ENCODE measurements at places on chromosomes 16 and 17.

DNA sequence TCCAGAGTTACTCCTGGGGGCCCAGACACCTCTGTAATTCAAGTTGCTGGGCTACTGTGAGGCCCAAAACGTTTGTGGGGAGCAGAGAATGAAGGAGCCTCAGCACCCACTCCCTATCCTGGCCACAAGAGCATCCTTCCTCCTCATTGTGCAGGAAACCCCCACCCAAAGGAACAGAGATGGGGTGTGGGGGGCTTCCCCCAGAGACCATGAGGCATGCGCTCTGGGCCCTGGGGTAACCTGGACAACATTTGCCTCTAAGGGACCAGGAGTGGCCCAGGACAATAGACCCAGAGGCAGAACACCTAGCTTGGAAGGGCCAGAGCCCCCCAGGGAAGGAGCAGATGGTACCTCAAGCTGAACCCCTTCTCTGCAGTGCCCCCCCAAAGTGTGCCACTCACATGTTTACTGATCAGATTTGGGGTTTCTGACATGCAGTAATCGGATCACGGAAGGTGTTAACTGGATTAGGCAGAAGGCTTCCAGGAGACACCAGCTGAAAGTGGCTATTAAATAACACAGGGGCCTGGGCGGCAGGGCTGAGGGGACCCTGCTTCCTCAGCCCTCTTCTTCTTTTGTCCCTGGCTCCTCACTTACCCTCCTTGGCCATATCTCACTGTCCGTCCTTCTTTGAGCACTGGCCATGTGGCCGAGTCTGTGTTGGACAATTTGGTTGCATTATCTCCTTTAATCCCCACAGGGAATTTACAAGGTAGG, 50.8 kb downstream of the SDK2 start:
- DNase-seq = no peak

- no peak for DNase-seq
Observed at GRCh38 chr16:22868593-22869224, 54.7 kb downstream of the HS3ST2 start.

- no peak for DNase-seq
Observed at GRCh38 chr16:85239239-85239638, 127.0 kb upstream of the CIBAR2 start.

DNA sequence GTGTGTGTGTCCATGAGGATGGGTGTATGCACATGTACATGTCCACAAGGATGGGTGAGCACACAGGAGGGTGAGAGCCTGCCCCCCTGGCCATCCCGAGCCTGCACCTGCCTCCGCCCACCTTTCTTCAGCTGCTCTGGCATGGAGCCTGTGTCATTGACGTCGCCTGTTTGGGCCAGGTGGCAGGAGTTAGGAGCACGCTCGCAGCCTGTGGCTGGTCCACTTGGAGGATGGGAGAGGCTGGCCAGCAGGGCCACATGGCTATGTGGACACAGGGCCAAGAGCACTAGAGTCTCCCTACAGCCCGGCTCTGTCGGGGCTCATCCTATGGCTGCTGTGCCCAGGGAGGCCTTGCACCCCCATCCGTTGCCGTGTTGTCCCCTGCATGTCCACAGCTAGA, 21.4 kb downstream of the BAHCC1 start:
- no peak for DNase-seq
